ENCODE measurements at places on chromosomes 6 and 20.

DNA sequence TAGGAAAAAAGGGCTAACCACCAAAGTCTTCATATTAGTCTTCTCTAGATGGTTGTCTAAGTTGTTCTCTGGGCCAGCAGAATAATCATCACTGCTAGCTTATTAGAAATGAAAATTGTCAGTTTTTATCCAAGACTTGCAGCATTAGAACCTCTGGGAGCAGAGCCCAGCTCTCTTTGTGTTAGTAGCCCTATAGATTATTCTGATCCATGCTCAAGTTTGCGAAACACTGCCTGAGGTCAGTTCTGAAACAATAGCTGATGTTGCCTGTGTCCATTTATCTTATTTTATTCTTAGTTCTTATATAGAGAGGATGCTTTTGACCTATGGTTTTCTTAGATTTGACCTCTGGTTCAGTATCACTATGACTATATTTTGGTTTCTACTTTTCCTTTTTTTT lies 66.9 kb downstream of the BCKDHB start:
- DNase-seq, result no peak

GRCh38 chr6:105786890-105787655 lies 299.1 kb upstream of the PRDM1 start:
- no peak for DNase-seq

DNA sequence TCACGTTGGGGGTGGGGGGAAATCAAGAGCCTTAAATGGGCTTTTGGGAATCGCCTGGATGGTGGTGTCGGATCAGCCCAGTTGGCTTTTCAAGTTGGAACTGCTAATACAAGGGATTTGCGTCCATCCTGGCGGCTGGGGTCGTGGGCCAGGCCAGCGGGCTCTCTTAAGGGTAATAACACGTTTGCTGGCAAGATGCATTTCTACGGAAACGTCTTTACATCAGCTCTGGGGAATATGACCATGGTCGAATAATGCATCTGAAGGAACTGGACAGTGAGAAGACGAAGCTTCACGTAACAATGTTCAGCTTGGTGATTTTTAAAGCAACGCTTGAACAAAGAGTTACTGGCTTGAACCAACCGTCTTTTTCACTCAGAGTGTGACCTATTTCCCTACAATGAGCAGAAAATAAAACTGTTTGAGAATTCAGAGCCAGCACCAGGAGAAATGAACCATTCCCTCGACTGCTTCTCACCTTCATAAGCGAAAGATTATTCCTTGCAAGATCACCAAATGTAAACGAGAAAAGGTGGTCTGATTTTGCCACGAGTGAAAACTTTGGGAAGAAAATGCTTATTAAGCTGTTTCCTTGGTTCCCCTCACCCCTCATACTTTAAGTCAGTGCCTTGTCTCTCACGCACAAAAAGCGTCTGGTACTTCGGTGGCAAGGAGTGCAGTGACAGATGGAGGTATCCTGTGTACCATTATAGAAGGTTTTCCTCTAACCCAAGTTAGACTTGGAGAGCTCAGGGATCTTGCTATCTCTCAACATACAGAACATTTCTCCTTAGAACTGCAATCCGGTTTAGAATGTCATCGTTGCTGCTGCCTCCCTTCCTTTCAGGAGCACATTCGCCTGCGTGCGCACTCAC lies 1.4 kb upstream of the MARCKS start:
- DNase-seq, result no peak

DNA sequence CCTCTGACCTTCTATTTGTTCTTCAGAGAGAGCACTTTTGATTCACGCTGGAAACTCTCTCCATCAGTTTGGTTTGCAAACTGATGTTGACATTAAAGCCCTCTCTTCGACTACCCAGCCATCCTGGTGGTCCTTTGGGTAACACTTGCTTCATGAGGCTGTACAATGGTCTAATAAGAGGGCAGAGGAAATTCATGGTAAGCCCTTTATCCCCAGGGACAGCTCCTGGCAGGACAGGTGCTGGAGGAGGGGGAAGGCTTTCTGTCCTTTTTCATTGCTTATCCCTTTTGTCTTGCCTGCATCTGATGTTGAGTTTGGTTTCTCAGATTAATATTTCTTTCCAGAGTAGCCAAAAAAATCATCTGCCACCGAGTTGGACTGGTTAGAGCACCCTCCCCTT lies 52.1 kb upstream of the CD93 start:
- DNase-seq, result no peak

DNA sequence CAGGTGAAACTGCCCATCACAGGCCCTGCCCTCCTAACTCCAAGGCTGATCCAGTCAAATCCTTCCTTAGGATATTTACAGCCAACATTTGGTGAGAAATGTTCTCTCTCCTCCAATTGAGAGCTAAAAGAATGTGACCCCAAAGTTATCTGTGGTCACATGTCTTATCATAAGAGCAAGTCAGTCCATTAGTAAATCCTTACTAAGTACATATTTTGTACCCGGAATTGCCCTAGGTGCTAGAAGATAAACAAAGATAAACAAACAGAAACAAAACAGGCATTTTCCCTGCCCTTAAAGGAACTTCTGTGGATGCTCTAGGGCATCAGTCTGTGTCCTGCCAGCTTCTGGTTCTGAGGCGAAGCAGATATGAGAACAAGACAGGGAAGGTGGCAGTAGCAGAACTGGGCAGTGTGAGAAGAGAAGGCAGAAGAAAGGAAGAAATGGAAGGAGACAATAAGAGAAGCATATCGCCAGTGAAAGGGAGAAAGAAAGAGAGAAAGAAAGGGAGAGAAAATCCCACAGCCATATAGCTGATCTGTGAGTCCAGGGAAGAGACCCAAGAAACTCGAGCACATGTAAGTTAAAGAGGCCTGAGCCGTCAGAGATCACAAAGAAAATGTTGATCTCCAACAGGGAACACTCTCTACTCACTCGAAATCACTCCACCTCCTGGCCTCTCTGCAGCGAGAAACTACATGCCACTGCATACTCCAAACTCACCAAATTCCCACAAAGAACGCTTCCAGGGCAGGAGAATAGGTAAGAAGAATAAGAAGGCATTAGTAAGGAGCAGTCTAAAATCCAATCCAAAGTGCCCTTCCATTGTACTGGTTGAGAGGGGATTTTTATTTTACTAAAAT lies 41.7 kb downstream of the CDK5RAP1 start:
- no peak for DNase-seq

- DNase-seq, result no peak
Observed at GRCh38 chr6:1849691-1850090, 240.0 kb downstream of the FOXC1 start.

GRCh38 chr6:25229671-25230321 lies 49.4 kb upstream of the CARMIL1 start:
- no peak for DNase-seq

- DNase-seq, result no peak
Observed at GRCh38 chr20:40892642-40893041, 136.0 kb upstream of the TOP1 start.

DNA sequence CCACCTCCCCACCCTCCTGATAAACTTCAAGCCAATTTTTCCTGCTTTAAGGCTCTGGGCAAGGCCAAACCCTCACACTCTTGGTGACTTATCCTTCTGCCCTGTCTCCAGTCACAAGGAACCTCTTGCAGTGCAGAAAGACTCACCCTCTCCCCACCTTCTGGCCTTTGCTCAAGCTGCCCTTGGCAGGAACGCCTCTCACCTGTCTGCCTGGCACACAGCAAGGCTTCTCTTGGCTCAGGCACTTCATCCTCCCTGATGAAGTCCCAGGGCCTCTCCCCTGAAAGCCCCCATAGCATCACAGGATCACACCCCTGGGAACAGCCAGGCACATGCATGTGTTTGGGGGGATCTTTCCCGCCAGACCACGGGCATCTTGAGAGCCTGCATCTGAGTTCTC lies 68.8 kb upstream of the NNAT start:
- no peak for DNase-seq

DNA sequence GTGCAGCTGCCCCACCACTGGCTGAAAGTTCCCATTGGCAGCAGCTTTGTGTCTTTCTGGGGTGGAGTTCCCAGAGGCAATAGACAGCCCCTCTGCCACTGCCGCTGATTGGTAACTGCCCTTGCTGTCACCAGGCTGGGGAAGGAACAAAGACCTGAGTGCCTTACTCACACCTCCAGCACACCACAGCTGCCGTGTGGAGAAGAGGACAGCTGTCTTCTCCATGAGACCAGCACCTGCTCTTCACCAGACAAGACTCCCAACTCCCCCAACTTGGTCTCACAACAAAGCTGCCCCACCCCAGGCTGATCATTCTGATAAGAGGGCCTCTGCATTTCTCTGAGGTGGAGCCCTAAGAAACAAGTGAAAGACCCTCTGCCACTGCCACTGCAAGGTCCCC lies 39.7 kb upstream of the PTCHD4 start:
- no peak for DNase-seq

- no peak for DNase-seq
Observed at GRCh38 chr6:167682125-167682524, 144.6 kb upstream of the AFDN start.

- no peak for DNase-seq
Observed at GRCh38 chr20:47042464-47042863, 147.8 kb downstream of the EYA2 start.

- DNase-seq, result no peak
Observed at GRCh38 chr6:100281471-100281901, 183.2 kb downstream of the SIM1 start.

DNA sequence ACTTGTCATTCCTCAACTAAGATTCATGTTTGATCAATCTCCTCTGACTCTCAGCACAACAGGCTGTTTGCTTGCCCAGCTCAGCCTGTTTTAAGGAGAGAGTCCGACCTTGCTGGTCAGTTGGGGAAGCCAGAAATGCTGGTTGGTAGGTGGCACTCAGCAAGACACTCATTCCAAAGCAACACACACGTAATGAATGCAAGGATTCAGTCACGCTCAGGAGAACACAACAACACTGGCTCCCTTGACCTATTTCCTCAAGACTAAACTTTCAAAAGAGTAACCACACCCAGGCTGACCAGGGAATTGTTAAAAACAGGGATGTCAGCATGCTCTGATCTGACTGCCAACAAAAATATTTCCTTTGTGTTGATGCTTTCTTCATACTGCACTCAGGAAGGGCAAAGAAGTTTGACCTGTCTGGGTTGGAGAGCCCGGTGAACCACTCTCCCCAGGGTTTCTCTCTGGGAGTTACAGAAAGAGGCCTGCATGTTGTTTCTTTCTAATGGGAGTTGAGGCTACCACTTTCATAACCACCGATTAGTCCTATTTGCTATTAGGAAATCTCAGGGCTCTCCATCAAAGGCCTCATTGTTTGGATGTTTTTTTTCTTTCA lies 25.6 kb upstream of the PREP start:
- DNase-seq, result no peak

DNA sequence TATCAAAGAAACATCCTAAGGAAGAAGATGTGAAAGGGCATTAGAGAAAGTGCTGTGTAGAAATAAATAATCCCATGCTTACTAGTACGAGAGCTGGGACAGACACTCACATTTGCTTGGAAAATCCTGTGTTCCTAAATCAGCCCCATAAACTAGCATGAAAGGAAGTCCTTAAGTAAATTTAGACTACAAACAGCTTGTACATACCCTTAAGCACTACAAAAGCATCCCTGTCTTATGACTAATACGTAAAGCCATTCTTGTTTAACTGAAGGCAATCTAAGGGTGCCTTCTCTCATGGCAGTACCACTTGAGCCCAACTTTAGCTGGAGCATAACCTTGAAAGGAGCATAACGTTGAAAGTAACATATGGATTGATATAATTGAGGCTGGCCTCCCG lies 15.4 kb upstream of the FOXQ1 start:
- no peak for DNase-seq

DNA sequence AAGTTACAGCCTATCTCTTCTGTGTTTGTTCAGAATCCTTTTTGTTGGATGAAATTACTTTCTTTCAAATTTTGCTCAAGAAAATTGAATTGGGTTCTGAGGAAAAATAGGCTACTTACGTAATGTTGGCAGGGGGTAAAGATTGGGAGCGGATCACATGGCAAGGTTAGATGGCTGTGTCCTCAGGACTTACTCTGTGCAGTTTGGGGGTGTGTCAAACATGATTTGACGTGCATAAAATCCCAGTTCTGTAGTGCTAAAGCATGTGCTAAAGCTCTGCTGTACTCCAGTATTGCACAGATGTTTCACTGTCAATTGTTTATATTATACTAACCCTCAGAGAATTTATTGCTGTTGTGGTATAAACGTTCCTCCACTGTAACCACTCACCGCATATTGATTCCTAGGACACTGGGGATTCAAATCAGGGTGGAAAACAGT lies 2.6 kb downstream of the NT5E start:
- no peak for DNase-seq

- no peak for DNase-seq
Observed at GRCh38 chr6:90370493-90370959, 73.9 kb upstream of the BACH2 start.

GRCh38 chr6:32413427-32414047 lies 6.6 kb upstream of the BTNL2 start:
- peak; percentile 69 for DNase-seq

- no peak for DNase-seq
Observed at GRCh38 chr6:108171291-108171917, 5.6 kb downstream of the NR2E1 start.

DNA sequence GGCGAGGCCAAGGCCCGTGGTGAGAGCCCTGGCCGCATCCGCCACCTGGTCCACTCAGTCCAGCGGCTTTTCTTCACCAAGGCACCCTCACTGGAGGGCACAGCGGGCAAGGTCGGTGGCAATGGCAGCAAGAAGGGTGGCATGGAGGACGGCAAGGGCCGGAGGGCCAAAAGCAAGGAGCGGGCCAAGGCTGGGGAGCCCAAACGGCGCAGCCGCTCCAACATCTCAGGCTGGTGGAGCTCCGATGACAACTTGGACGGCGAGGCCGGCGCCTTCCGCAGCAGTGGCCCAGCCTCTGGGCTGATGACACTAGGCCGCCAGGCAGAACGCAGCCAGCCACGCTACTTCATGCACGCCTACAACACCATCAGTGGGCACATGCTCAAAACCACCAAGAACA lies 109.2 kb upstream of the MYL9 start:
- no peak for DNase-seq

GRCh38 chr20:13671916-13672378 lies 33.2 kb upstream of the TASP1 start:
- DNase-seq, result no peak

- no peak for DNase-seq
Observed at GRCh38 chr20:5612581-5613301, 137.5 kb upstream of the SHLD1 start.

DNA sequence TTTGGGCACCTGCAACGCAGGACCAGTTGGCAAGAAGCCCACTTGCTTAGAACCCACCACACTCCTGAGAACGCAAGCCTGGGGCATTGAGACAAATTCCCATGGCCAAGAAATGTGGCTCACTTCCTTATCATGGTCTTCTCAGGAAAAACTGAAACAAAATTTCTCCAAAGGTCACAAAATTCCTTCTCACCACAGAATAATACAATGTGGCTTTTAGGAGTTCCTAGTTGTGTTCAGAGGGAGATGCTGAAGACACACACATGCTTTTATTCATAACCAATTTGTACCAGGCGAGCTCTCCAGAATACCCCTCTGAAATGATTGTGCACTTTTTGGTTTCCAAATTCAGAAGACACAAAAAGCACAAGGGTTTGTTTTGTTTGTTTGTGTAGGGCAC lies 31.6 kb downstream of the ADTRP start:
- no peak for DNase-seq

- DNase-seq, result no peak
Observed at GRCh38 chr20:61802721-61803311, 262.9 kb downstream of the TAF4 start.
